ENCODE measurements at places on chromosomes 2 and 18.

- DNase-seq = no peak
Measured at GRCh38 chr2:118548880-118549488, 298.5 kb downstream of the EN1 start.

GRCh38 chr2:11491348-11491933, 25.5 kb upstream of the E2F6 start:
- DNase-seq = no peak

DNA sequence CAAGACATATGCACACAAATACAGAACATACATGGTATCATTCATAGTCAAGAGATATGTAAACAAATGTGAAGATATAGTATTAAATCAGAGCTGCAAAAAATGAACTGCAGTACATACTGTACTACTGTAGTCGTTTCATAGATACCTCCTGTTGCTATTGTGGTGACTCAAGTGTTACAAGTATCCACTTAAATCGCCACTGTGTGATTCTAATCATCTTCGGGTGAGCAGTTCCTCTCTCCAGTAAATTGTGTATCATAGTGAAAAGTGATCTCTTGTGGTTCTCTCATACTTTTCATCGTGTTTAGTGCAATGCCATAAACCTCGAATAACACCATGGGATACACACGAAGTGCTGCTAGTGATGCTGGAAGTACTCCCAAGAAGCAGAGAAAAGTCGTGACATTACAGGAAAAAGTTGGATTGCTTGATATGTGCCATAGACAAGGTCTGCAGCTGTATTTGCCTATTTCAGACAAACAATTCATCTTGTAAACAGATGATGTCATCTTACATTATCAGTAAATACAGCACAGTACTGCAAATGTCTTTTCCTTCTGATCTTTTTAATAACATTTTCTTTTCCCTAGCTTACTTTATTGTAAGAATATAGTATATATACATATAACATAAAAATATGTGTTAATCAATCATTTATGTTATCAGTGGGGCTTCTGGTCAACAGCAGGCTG, 222.2 kb downstream of the BCL11A start:
- no peak for DNase-seq

- no peak for DNase-seq
Measured at GRCh38 chr2:134564549-134564948, 154.3 kb downstream of the TMEM163 start.

DNA sequence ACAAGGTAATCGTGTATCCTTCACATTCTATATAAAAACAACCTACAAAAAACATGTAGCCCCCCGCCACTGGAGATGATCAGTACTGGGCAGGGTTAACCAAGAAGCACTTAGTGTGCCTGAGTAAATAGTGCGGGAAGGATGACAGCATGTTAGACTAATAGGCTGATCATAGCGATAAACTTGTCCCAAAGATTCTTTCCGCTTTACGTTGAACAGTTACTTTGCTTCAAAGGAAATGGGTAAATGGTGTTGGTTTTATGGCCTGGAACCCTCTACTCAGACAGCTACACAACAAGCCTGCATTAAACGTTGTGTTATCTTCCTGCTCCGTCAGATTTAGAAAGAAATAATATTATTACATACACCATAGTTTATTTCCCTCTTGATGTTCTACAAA, 67.7 kb downstream of the CTAGE1 start:
- DNase-seq = no peak

- no peak for DNase-seq
Measured at GRCh38 chr2:26724784-26725520, 32.4 kb downstream of the KCNK3 start.

- peak; percentile 90 for DNase-seq
Measured at GRCh38 chr2:43218702-43219382, 7.6 kb downstream of the ZFP36L2 start.

DNA sequence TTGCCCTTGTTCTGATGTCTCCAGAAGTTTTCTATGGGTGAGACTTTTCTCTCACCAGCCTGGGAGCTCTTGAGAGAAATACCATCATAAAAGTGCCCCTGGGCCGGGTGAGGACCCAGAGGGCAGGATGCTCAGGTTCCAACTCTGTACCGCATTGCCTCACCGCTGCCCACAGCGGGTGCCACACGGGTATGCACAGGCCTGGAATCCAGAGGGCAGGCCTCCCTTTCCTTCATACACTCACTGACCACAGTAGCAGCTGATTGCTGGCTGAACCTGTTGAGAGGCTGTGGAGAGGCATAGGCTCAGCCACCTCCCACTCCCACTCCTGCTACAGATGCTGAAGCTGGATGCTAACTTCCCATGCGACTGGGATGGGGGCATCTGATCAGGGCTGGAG, 293.8 kb downstream of the CYP26B1 start:
- DNase-seq = no peak

DNA sequence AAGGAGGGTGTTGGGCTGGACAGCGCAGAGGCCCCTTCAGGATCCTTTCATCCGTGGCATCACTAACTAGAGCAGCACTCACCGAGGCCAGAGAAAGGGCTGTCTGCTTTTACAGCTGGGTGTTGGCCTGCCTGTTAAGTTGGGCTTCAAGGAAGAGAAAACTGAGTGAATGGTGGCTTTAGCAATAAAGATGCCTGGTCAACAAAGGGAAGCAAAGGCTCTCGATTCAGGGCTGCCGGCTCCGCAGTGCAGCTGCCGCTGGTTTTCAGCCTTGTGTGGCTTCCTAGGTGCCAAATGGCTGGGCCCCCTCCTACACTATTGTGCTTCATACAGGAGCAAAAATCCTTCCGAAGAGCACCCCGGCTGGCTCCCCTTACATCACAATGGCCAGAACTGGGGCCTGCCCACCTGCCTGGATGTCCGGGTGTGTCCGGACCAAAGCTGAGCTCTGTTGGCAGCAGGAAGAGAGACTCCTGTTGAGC, 61.0 kb upstream of the GPR45 start:
- DNase-seq = no peak

GRCh38 chr18:58896268-58896667, 31.6 kb downstream of the ZNF532 start:
- no peak for DNase-seq

DNA sequence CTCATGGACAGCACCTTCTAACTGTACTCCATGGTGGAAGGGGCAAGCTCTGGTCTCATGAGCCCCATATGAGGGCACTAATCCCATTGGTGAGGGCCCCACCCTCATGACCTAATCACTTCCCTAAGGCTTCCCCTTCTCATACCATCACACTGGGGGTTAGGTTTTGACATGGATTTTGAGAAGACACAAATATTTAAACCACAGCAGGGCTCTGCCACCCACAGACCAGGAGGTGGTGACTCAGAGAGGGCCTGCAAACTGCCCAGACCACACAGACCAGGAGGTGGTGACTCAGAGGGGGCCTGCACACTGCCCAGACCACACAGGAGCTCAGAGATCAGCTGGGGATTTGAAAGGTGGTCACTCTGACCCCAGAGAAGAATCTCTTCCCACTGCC, 222.0 kb downstream of the KLHL29 start:
- no peak for DNase-seq

DNA sequence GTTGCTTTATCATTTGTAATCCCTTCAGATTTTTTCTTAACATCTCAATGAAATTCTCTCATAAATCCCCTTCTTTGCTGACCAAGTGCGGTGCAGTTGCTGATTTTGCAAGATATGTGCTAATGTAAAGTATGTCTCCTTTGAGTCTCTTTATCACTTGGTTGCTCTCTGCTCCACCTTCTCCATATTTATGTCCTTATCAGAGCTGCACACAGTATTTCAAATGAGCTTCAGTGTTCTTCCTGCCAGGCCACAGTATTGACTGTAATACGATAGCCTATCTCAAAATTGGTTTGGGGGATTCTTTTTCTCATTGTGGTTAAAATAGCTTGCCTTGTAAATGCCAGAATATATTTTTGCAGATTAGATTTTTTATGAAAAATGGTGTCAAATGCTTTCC, 32.2 kb downstream of the MAIP1 start:
- DNase-seq = no peak

- no peak for DNase-seq
Measured at GRCh38 chr18:46754661-46755292, 2.1 kb downstream of the ST8SIA5 start.

DNA sequence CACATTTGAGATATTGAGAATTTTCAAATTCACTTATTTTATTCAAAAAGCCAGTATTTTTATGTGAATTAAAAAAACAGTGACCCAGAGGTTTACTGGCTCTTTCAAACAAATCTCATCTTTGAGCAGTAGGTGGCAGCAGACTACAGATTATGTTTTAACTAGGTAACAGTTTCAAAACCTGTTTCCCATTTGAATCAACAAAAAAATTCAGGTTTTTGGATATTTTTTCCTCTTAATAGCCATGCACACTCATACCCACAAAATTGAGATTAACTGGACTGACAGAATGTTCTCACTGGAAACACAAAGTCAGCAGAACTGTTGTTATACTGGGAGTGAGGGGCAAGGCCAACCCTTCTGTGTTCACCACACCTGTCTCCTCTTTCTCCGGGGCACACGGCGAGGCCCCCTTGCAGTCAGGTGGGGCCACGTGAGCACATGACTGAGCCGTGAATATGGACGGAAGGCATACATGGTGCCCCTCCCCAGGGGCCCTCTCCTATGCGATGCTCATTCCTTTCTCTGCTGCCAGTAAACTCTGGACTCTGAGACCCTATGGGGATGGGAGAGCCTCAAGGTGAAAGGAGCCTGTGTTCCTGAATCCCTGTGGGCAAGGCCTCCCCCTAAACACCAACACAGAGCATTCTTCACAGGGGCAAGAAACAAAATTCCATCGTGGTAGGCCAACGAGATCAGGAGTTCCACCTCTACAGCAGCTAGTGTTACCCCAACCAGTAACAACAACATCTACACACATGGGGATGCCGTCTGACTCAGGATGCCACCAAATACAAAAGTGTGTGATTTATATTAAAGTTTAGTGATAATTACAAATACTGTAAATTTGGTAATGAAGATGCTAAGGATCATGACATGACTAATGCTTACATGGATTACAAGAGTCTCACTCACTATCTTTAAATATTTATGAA, 80.4 kb downstream of the LPIN2 start:
- DNase-seq = peak; percentile 81

GRCh38 chr18:24115628-24116027, 23.2 kb upstream of the CABYR start:
- no peak for DNase-seq

GRCh38 chr2:12867631-12868287, 151.0 kb downstream of the TRIB2 start:
- DNase-seq = no peak

DNA sequence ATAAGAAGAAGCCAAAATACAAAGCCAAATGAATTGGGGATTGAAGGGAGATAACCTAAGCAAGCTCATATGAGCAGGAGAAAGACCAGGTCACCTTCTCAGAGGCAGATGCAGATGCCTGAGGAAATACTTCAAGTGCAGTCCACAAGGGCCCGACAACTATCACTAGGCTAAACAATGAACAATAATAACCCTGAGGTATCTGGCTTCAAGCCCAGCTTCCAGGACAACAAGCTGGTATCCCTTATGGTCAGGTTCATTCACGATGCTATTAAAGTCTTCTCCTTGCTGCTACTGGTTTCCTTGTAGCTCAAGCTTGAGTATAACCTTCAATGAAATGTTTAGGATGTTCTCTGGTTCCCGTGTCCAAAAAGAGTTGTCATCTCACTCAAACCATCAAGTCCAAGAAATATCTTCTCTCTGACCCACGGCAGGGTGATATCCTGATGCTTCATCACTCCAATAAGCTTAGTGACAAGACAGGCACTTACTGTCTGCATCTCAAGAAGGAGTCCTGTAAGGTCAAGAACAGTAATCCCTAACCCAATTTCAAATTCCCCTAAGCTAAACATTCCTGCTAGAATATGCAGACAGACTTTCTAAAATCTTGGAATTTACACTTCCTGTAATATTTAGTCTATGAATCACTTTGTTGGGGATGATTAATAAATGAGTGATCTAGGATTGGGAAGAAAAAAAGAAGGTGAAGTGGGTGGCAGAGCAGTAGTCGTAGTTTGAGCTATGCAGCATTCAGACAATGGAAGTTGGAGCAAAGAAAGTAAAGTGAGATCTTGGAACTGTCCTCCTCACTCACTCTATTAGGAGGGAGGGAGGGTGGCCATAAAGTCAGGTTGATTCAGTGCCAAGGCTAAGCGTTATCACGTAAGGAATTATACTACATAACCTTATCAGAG, 33.1 kb downstream of the CHN1 start:
- no peak for DNase-seq
